Activated naive CD4-positive, alpha-beta T cell (primary cell): ENCODE measurements at places on chromosomes 2 and 18.

DNA sequence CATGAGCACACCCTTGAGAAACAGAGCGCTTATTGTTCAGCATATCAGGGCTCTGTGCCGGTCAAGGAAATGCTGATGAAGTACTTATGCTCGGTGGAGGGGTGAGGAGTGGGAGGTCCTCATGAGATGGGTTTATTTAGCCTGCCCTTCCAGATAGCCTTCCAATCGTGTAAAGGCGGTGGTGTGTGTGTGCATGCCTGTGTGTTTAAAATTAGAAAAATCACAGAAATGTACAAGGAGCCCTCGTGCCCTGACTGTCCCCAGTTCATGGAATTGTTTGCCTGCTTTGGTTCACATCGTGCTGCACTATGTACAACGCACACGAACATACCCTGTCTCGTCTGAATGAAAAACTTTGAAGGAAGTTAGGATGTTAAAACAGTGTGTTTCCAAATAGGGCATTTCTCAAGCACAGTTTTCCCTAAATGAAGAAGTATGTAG lies 158.6 kb downstream of the AQP4 start:
- DNase-seq = no peak

- no peak for DNase-seq
These were observed 93.5 kb downstream of the ZNF516 start for GRCh38 chr18:76401498-76401897.

DNA sequence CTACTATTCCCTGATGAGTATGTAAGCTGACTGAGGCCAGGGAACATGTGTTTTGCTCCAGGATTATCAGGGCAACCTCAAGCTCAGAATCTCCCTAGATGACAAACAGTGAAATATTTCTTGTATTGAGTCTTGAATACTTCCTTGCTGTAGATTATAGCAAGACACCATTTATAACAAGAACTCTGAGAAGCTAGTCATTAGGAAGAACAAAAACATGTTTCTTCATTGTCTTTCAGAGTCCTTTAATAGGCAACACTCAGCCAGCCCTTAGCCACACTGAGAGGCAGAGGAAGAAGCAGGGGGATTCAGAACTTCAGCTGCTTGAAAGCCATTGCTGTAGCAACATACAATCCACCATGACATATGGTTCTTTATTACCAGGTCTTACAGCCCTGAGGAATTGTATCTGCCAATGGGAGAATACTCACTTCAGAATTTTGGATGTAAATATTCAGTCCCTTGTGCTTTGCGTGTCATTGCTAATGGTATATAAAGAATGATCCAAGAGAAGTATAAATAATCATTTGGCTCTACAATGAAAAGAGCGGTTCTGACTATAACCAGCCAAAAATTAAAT lies 117.5 kb upstream of the NCKAP5 start:
- no peak for DNase-seq

DNA sequence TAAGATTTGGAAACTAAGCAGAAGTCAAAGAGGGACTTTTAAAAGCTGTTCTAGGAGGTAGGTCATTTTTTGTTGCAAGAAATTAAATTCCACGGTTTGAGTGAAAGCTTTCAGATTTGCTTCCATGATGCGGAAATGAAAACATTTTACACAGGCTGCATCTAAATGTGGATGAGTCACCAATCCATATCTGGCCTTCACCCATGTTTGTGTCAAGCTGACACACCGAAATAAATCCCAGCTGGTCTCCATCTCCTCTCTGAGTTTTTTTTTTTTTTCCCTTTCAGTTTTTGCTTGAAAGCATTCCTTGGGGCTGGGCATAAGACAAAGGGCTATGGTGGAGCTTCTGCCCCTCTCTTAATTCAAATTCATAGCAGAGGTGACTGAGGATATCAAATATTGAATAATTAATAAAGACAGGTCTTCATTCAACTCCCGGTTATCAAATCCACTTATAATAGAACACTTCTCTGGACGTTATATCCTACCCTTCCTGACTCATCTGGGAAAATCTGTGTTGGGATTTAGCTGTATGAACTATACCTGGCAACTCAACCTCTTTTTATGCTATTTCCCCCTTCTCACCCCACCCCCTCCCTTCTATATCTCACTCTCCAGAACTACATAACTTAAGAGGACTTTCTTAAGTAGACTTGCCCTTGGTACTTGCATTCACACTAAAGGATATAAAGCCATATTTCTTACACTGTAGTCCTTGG lies 558.3 kb upstream of the GCFC2 start:
- no peak for DNase-seq
